ENCODE measurements at places on chromosomes 1 and 21. TPM values are rescaled to one million over a fixed set of nuclear protein-coding genes. Genes with fewer than 3 reads are reported as not detected.
A peak's percentile ranks its signal among the peaks of the same experiment; 100 is the strongest.

GRCh38 chr1:209741193-209741592 lies 14.7 kb upstream of the TRAF3IP3 start:
- DNase-seq: no peak

- no peak for DNase-seq
These were observed 14.7 kb upstream of the IRF2BP2 start for GRCh38 chr1:234624724-234625117.

GRCh38 chr1:180922631-180923015 lies 9.9 kb downstream of the KIAA1614 start:
- DNase-seq: no peak

DNA sequence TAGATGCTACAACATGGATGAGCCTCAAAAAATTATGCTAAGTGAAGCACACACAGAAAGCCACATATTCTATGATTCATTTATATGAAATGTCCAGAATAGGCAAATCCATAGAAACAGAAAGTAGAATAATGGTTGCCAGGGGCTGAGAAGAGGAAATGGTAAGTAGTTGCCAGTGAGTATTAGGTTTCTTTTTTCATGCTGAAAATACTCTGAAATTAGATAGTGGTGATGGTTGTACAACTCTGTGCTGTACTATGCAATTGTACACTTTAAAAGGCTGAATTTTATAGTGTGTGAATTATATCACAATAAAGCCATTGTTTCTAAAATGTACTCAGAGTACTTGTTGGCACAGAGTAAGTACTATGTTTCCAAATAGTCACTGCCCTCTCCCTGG lies 15.5 kb upstream of the GFI1 start:
- DNase-seq: no peak

DNA sequence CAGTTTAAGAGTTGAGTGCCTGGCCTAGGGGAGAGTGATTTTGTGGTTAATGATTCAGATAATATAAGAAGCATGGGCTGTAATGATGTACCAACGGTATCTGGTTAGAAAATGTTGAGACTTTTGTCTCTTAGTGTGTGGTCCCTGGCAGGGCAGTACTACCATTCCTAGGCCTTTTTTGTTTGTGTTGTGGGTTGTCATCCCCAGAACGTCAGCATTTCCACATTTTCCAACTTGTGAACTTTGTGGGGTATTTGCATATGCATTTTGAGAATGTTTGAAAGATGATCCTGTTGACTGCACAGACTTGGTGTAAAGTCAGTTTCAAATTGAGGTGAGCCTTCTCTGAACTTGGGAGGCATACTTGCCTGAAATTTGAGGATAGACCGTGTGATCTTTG lies 11.4 kb downstream of the NEK7 start:
- DNase-seq: no peak

DNA sequence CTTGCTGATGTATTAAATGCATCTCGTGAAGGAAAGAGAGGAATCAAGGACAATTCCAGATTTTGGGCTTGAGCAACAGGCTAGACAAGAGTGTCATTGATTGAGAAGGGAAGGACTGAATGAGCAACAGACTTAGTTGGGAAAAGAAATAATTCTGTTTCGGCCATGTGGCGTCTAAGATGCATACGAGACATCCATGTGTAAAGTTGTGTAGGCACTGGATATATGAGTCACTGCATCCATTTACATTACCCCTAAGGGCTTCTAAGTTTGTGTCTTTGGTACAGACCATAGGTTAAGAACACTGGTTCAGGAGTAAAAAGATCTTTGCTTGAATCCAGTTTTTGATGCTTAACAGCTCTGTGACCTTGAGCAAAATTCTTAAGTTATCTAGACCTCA lies 307.0 kb upstream of the SGIP1 start:
- DNase-seq: no peak

DNA sequence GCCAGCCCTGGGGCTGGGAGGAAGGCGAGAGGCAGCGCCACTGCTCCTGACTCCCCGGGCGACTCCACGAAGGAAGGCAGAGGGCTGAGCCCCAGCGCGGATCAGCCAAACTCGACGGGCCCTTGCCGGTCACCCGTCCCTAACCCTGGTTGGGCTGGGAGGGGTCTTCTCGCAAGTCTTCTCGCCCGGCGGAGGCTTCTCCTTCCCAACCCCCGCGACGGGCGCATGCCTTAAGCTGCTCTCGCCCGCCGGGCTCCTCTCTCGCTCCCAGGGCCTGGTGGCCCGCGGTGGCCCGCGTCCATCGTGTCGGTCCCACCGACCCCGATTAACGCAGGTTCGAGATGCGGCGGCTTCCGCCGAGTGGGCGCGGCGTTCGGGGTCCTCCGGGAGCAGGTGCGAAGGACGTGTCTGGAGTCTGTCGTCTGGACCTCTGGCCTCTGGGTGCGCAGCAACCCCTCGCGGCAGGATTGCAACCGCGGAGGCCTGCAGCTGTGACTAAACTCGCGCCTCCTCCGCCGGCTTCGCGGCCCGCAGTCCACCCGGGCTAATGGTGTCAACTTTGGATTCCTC lies 29.0 kb upstream of the PPM1J start:
- peak; percentile 27 for DNase-seq

- no peak for DNase-seq
These were observed 186.6 kb downstream of the NTNG1 start for GRCh38 chr1:107327446-107327845.

Gene LMOD1
- not detected for total RNA-seq

Gene HNRNPR
- total RNA-seq: 210 TPM

Data from activated CD4-positive, alpha-beta T cell treated with anti-CD3 and anti-CD28 coated beads for 36 hours (primary cell).